Vagina (tissue), 2 donors: ENCODE measurements at places on chromosomes 16 and 17.

- DNase-seq = no peak
Observed at GRCh38 chr17:74117087-74117698, 86.3 kb upstream of the RPL38 start.

DNA sequence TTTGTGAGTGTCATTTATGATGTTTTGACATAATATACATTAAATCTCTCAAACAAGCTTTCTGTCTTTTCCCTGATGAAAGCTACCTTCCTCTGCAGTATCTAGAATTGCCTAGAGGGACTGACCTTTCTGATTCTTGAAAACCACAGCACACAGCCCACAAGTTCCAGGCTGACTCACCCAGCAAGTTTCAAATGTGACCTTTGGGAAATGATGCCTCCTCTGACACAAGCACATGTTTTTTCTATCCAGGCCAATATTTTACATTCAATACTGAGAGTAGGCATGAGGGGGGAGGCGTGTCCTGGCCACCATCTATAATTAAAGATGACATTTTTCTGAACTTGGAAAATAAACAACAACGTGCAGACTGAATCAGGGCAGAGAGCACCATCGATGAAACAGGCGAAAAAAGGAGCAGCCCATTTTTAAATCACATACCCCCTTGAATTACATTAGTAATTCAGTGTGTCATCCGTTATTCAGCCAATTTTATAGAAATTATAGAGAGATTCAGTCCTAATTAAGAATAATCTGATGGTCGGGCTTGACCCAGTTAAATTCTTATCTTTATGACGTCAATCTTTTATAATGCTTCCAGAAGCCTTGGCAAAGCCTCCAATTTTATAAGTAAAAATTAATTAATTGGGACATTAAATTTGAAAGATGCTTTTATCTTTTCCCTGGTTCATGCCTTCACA, 292.6 kb upstream of the CDH11 start:
- DNase-seq = no peak

GRCh38 chr16:31357324-31358109, 2.5 kb downstream of the ITGAX start:
- no peak for DNase-seq

GRCh38 chr16:2365397-2366294, 25.1 kb upstream of the ABCA3 start:
- no peak for DNase-seq

- no peak for DNase-seq
Observed at GRCh38 chr17:13569398-13570123, 32.2 kb downstream of the HS3ST3A1 start.

GRCh38 chr16:12766853-12767252, 36.8 kb downstream of the CPPED1 start:
- DNase-seq = no peak
